ENCODE measurements at places on chromosomes 3 and 15.
A peak's percentile ranks its signal among the peaks of the same experiment; 100 is the strongest.

DNA sequence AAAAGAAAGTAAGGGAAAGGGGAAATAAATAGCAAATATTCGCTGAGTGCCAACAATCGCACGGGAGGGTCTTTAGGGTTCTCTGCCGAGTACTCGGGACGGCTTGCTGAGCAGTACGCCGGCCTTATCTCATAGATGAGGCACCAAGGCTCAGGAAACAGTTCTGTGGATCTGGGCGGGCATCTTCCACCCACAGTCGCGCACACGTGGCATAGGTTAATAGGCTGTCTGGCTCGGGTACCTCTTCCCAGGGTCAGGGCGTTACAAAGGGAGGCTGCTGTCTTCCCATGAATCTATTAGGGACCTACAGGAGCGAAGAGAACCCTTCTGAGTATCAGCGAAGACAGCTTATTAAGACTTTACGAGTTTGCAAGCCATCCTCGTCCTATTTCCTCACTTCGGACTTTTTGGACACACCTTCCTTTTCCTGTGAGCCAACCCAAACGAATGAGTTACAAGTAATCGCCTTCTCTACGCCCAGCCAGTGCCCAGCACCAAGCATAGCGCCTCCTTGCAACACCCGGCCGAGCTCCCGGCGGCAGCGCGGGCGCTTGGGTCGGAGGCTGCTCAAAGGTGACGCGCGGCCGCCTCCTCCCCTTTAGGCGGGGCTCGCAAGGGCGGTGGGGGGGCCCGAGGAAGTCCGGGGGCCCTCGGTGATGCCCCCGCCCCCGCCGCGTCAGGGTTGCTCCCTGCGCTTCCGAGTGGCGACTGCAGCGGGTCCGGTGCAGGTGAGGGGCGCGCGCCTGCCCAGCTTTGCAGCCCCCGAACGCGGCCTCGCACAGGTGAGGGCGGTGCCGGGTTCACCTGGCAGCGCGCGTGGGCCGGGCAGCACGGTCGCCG lies at the start of gene MCTP2:
TSS of gene MCTP2 (plus strand) at position 679 of the 840 bp plus-strand sequence. CDS start 66,705 bp downstream, outside the sequence.
- peak; percentile 82 for DNase-seq

- no peak for DNase-seq
These were observed 272.2 kb upstream of the CFAP20DC start for GRCh38 chr3:59321881-59322540.

DNA sequence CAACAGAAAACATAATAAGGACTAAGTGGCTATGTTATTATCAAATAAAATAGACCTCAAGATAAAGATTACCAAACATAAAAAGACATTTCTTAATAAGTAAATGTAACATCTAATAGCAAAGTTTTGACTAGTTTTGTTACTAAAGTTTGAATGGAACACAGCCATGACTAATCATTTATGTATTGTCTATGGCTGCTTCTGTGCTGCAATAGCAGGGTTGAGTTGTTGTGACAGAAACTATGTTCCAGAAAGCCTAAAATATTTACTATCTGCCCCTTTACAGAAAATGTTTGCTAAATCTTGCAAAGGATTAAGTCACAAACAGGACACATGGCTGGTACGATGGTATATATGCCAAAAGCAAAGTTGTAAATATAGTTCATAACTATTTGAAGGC lies 37.9 kb upstream of the MYH15 start:
- DNase-seq: no peak

GRCh38 chr3:123374016-123374415 lies 74.9 kb downstream of the ADCY5 start:
- DNase-seq: no peak

- no peak for DNase-seq
These were observed 141.7 kb upstream of the MBNL1 start for GRCh38 chr3:152127058-152127457.

- no peak for DNase-seq
These were observed 199.1 kb upstream of the AZI2 start for GRCh38 chr3:28547677-28548076.

DNA sequence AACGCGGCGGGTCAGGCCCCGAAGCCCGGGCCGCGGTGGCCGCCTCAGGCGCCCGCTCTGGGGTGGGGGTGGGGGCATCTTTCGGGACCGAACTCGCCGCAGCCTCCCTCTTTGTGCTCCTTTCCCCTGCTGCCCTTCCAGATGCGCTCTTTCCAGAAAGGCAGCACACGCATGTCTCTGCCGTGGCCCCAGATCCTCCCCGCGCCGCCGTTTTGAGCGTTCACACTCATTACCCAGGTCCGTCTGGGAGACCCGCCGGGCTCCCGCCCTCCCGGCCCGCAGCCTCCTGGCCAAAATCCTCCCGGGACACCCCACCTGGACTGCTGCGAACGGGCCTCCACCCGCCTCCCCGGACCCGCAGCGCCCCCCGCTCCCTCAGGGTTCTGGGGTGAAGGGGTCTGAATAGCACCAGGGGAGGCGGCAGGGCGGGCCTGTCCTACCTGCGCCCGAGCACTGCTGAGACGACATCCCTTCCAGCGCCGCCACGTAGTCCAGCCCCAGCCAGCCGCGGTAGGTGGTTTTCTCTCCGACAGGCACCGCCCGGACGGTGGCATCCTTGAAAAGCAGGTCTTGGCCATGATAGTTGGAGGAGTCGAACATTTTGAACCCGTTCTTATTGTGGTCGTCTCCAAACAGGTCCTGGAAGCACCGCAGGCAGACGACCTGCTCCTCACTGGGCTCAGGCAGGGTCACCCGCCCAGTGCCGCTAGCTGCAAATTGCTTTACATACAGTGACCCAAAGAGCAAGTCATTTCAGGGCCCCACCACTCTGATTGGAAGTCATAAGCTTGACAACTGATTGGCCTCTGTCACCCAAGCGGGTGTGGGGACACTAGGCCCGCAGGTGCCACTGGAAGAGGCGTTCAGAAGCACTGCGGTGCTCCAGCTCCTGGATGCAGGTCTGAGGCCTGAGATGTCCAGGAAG lies 25.9 kb downstream of the MELTF start:
- DNase-seq: no peak

- no peak for DNase-seq
These were observed 16.4 kb downstream of the PXYLP1 start for GRCh38 chr3:141248064-141248463.

DNA sequence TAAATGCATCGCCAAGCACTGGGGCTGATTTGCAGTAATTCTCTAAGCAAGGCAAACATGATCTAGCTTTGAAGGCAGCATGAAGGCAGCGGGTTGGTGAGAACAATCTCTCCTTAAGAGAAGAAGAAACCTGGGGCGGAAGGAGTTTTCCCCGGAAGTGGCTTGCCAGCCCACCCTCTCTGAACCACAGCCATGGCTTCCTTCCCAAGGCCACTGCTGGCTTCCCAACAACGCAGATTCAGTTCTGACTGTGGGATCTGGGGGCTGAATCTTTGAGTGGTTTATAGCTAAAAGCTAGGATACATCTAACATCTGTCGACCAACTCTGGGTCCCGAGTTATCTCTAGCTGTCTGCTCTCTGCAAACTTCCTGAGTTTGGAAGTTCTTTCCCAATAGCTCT lies 4.3 kb upstream of the CPN2 start:
- no peak for DNase-seq

GRCh38 chr3:13484851-13485590 lies 4.9 kb downstream of the HDAC11 start:
- peak; percentile 21 for DNase-seq

DNA sequence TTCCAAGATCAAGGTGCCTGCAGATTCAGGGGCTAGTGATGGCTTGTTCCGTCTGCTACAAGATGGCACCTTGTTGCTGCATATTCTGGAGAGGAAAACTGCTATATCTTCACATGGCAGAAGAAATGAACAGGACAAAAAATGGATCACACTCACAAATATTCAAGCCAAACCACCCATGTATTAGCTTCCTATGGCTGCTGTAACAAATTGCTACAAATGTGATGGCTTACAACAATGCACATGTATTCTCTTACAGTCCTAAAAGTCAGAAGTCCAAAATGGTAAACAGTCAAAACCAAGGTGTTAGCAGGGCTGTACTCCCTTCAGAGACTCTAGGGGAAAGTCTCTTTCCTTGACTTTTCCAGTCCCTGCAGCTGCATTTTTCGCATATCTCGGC lies 55.8 kb downstream of the TRIM42 start:
- no peak for DNase-seq

DNA sequence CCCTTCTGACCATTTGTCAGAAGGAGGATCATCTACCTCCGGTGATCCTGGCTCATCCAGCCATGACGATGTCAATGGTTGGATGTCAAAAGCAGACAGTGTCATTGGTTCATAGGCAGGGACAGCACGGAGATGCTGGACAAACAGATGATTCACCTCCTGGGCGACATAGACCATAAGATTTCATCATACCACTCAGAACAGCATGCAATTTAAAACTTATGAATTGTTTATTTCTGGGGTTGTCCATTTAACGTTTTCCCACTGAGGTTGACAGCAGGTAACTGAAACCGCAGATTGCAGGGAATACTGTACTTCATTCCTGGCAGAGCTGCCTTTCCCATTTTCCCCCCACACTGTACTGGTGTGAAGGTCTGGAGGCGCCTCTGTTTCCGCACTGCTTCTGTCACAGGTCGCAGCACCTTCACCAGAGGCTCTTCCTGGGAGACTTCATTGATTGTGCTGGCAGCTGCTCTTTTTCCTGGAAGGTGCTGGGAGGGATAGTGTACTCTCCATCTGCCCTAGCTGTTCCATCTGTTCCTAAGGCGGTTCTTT lies 32.5 kb upstream of the TMOD3 start:
- DNase-seq: no peak

DNA sequence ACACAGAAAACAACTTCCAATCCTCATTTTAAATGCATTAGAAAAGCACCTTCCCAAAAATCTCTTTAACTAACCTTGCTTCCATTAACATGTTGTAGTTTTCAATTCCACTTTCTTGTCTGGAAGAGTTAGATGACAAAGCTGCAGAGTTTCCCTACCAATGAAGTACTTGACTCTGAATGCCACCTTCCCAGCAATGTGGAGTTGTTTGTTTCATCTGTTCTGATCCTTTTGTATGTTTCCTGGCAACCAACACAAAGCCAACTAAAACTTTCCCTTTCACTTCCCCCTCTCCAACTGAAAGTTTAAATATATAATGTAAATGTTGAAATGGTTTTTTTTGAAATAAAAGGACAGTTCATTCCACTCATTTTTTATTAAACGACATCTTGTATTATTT lies at the start of gene WDR49:
TSS of gene WDR49 (minus strand) at position 183 of the 400 bp plus-strand sequence. CDS start 517 bp downstream, outside the sequence.
- DNase-seq: no peak

GRCh38 chr3:170848292-170848917 lies 21.6 kb downstream of the RPL22L1 start:
- DNase-seq: no peak

GRCh38 chr3:129313415-129313664 lies 34.7 kb downstream of the HMCES start:
- DNase-seq: no peak

DNA sequence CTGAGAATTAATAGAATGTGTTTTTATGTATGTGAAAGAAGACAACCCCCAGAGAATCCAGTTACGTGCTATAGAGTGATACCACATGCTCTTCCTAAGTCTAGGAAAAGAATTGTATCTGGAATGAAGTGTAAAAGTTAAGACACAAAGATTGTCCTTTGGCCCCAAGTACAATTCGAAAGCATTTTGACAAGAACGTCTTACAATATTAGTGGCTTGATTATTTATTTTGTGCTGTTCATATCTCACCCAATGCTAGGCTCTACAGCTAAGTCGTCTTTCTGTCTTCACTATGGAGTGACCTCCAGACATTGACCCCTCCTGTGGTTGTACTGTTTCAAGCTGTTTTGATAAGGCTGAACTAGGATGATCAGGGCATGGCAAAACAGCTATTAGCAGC lies 345.7 kb upstream of the C2CD4B start:
- no peak for DNase-seq

DNA sequence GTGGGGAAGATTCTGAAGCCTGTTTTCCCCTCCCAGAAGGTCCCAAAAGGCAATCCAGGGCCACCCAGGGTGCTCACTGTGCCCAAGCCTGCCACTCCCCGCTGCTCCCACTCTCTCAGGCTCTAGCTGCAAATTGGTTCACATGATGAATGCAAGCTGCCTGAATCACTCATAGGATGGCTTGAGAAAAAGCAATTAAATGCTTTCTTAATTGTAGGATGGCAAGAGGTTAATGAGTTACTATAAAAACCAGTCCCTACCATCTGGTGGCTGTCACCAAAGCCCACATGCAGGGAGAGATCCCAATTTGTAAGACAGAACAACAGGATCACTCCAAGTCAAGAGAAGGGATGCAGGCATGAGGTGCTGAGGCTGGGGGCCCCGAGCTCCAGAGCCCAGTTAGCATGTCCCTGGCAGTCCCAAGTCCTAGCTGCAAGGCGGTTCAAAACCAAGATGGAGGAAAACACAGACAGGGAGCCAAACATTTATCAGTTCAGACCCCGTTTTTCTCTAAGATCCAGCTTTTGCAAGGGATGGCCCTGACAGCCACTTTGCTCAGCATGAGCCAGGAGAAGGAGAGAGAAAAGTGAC lies 207.1 kb downstream of the UACA start:
- DNase-seq: peak; percentile 40

DNA sequence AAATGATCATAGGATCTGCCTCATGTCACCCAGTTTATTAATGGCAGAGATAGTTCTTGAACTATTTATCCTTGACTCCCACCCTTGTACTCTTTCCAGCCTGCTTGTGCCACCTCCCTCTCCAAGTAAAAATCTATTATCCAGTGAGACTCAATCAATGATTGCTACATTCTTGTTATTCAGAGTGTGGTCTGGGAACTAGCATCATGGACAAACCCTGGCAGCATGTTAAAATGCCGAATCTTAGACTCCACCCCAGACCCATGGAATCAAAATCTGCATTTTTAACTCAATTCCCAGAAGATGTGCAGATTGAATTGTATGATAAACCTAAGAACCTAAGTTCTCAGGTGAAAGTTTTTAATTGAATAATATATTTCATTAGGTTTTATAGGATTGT lies 34.7 kb upstream of the PYDC2 start:
- DNase-seq: no peak

DNA sequence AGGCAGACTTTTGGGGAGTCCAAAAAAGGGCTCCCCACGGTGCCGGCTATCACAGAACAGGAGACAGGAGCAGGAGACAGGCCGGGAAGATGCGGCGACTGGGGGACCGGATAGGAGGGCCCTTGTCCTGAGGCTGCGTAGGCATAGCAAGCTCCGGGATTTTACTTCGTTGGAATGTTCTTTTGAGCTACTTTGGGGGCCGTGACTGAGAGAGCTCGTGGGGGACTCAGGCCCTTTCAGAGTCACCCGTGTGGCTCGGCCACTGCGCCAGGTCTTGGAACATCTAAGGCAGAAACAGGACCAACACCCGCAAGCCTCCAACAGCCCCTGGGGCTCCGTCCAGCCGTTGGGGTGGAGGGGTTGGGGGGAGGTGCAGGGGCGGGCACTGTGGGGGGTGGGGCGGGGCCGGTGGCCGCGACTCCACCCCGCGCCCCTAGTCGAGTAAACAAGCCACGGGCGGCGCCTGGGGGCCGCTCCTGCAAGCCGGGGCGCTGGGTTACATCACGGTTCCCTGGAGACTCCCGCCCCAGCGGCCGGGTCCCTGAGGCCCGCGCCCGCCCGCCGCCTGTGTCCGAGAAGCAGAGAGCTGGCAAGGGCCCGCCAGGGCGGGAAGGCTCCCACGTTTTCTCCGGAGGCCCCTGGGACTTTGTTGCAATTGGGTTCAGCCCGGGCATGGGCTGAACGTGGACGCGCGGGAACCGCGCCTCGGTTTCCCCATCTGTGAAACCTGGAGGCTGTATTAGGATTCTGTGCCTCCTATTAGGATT lies 23.3 kb upstream of the C15orf39 start:
- DNase-seq: no peak

Measured in activated T-cell treated with anti-CD3 and anti-CD28 coated beads, Interleukin-2, amount 50 U/mL, for 1 hour (primary cell).